Calu3 (cell line): ENCODE measurements at places on chromosomes 16 and 17. TPM values are rescaled to one million over a fixed set of nuclear protein-coding genes. Genes with fewer than 3 reads are reported as not detected.

GRCh38 chr17:75848523-75849278 is 4.5 kb upstream of the UNC13D start:
- peak; percentile 82 for DNase-seq

GRCh38 chr16:12688951-12689850 is 114.5 kb downstream of the CPPED1 start:
- no peak for DNase-seq

- DNase-seq = no peak
These were observed 2.6 kb upstream of the SLC16A3 start for GRCh38 chr17:82226146-82226808.

DNA sequence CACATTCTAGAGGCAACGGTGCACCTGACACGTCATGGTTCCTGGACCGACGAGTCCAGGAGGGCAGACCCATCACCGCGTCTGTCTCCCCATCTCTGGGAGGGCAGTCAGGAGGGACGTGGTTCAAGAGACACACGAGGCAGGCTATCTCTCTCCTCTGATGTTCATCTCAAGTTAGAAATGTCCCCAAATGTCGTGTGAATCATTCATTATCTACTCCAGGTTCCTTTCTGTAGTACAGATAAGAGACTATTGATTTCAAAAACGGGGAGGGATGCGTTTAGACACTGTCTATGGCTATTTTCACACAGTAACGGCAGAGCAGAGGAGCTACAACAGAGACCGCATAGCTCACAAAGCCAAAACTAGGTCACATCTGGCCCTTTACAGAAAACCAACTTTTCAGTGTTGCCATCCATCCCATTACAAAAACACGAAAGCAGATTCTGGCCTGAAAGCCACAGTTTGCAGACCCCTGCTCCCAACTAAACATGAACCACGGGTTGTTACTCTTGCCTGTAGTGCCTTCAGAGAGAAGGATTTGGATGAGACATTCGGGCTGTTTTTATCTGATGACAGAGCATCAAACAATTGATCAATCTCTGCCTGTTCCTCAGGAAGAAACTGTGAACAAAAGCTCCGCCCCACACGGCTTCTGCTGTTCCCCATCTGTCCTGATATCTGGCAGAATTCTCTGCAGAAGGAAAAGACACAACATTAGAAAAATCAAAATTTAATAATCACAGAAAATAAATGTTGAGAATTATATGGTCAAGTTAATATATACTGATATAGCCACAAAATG is 6.8 kb downstream of the MEAK7 start:
- DNase-seq = no peak

DNA sequence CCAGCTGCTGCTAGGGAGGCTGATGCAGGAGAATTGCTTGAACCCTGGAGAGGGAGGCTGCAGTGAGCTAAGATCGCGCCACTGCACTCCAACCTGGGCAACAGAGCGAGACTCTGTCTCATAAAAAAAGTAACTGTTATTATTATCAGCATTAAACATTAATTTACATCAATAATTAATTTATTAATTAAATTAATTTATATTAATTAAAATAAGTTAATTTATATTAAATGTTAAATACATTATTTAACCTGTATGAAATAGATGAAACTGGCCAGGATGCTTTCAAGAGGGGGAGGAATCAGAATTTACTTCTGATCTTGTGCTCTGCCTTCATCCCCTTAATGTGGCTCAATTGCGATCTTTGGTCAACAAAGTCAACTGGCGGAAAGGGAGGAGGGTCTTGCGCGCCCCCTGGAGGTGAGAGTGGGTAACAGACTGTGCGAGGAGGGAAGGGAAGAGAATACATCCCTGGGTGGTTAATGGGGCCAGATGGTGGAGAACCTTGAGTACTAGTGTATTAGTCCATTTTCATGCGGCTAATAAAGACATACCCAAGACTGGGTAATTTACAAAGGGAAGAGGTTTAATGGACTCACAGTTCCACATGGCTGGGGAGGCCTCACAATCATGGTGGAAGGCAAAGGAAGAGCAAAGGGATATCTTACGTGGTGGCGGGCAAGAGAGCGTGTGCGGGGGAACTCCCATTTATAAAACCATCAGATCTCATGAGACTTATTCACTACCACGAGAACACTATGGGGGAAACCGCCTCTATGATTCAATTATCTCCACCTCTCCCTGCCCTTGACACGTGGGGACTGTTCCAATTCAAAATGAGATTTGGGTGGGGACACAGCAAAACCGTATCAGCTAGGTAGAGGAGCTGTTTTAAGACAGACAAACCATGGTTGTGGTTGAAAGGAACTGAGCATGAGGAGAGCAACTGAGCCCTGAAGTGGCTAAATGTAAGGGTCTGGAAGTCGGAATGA is 15.7 kb upstream of the CPPED1 start:
- DNase-seq = peak; percentile 70

- DNase-seq = no peak
These were observed 68.8 kb downstream of the SHISA6 start for GRCh38 chr17:11309850-11310249.

DNA sequence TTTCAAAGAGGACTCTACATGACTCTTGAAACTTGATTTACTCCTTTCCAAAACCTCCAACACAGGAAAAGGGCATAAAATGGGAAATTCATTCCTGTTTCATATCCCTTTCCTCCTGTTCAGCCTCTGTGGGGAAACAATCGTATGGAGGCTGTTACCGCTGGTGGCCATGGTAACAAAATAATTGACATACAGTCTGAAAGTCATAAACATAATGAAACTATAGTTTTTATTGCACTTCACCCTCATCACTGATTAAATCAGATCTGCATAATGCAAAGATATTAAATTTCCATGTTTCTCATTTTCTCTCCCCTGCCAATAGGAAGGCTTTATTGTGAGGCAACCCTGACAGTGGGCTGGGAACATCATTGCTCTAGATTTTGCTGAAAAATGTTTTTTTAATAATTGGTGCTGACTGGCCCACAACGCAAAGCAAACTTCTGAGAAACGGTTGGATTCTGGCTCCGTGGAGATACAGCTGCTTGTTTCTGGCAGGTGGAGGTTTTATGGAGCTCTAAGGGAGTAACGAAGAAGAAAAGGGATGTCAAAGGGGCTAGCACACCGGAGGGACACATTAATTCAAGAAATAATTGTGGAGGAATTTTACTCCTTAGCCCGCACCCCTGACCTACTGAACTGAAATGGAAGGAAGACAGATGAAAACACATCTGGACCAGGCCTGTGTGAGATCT is 154.2 kb upstream of the SHISA6 start:
- DNase-seq = no peak

DNA sequence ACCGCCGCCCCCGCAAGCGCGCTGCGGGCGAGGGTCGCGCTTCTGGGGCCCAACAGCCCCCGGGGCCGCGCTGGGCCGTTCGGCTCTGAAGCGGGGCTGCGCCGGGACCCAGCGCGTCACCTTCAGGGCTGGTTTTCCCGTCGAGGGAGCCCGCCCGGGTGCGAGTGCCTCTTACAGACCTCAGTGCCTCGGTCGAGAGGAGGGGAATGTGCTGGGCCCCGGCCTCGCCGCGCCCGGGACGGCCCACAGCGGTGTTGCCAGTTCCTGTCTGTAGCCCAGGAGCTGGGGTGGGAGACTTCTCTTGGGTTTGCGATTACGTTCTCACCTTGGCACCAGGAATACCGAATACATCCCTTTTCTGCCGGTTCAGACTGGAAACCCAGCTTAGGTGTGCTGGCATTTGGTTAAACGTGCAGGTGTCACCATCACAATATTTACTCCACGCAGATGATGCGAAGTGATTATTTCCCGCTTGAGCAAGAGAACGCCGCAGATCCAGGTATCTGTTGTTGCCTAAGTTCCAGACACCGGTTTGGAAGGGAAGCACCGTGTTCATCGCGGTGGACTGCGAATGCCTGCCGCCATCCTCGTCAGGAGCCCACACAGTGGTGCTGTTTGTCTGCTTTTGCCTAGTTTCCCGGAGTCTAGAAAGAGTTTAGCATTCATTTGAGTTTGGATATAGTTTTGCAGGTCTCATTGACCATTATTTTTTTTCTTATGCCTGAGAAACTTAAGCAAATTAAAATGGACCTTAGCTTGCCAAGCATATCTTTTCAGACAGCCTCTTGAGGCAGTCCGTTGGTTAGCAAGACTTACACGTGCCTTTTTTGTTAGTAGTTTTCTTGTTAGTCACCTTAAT is 914 bp downstream of the MAP1LC3B start:
- peak; percentile 42 for DNase-seq

GRCh38 chr17:76585033-76585648 is 519 bp downstream of the ST6GALNAC2 start:
- peak; percentile 39 for DNase-seq

DNA sequence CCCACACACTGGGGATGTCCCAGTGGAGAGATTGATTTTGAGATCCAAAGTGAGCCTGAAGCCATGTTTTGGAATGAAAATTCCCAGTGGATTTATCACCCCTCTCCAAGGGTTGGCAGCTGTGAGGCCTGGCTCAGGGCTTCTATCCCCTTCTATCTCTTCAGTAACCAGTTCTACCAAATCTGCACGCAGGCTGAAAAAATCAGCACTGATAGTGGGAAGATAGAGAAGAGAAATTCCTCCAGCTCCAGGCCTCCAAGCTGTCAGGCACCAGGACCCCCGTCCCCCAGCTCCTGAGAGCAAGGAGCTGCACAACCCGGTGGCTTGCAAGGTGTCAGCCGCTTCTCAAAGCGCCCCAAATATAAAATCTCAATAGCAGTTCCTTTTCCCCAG is 1.0 kb downstream of the FLOT2 start:
- no peak for DNase-seq

GRCh38 chr17:82429824-82430223 is 11.4 kb upstream of the OGFOD3 start:
- no peak for DNase-seq

DNA sequence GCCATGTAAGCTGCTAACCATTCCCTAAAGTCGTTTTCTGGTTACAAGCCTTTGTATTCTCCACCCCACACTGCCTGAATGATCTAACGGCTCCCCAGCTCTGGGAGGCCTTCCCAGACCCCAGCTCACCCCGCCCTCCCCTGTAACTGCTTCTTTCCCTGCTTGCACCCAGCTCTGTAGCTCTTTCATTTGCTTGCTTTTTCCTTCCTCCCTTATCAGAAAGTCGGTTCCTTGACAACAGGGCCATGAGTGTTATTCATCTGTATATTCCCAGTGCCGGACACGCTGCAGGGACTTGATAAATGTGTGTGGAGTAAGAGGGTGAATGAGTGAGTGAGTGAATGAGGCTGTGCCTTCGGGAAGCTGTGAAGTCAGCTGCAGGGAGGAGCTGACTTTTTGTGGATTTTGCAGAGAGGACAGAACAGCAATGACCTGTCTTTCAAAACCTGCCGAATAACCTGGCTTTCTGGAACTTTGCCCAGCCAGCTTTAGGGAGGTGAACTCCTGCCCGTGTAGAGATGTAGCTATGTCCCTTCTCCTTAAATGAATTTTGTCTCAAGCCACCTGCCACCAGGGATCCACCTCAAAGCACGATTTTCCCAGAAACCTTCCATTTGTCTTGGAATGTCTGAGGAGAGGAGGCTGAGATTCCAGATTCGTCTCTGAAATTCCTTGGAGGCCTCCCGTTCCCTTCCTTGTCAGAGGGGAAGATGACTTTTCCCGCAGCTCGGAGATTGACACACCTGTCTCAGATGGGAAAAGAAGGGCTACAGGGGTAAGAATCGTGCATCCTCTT is 20.0 kb upstream of the CACNG4 start:
- DNase-seq = peak; percentile 21

DNA sequence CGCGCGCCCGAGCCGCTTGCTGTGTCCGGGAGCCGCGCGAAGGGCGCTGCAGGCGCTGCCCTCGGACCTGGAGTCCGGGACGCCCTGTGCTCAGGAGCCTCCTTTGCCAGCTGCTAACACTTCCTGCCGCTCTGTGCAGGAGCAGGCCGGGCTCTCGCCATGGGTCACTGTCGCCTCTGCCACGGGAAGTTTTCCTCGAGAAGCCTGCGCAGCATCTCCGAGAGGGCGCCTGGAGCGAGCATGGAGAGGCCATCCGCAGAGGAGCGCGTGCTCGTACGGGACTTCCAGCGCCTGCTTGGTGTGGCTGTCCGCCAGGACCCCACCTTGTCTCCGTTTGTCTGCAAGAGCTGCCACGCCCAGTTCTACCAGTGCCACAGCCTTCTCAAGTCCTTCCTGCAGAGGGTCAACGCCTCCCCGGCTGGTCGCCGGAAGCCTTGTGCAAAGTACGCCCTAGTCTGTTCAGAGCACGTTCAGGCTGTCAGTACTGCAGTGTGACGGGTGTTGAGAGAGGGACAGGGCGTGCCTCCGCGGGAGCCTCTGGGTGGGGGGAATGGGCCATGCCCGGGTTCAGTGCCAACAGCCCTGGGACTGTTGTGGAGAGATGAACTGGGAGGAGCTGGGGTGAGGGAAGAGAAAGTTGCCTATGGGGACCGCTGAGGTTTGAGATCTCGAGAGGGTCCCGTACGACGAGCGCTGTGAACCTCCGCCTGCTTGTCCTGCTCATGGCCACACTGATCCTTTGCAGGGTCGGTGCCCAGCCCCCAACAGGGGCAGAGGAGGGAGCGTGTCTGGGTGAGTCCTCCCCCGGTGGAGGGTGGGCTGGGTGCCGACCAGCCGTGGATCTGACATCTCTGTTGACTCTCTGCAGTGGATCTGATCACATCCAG is 1.3 kb downstream of the ZNF276 start:
- DNase-seq = peak; percentile 86

DNA sequence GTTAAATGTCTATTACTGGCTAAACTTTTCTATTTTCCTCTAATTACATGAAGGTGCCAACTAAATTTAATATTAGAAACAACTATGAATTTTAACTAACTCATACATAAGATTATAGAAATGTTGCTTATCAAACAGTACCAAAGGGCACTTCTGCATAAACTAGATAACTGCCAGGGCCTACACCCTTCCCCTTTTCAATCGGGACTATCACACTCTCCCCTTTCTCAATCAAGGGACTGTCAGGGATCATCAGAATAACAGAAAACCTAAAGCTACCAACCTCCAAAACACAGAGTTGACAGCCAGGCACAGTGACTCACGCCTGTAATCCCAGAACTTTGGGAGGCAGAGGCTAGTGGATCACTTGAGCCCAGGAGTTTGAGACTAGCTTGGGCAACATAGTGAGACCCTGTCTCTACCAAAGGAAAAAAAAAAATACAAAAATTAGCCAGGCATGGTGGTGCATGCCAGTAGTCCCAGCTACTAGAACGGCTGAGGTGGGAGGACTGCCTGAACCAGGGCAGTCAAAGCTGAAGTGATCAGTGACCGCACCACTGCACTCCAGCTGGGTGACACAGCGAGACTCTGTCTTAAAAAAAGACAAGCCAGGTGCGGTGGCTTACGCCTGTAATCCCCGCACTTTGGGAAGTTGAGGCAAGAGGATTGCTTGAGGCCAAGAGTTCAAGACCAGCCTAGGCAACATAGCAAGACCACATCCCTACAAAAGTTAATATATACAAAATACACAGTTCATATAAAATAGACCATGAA is 3.2 kb upstream of the PHLPP2 start:
- no peak for DNase-seq

DNA sequence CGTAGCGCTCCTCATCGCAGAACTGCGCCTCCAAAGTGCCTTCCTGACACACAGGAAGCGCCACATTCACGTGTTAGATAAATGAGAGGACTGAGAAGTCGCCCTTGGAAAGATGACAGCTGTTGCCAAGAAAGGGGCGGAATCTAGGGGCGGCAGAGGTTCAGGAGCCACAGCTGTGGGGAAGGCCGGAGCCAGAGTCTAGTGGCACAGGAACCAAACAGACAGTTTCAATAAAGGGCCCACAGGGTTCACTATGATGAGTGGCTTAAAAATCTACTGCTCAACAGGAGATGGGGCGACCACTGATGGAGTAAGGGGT is 4.7 kb downstream of the FLCN start:
- DNase-seq = no peak

GRCh38 chr17:77036136-77036840 is 104.5 kb upstream of the SEC14L1 start:
- no peak for DNase-seq

The UTS2R gene
- not detected in 2 replicates for total RNA-seq

The ZFHX3 gene
- 13.6 and 17.8 TPM in 2 replicates for total RNA-seq

The SDR42E2 gene
- total RNA-seq = not detected in 2 replicates

The TNP2 gene
- total RNA-seq = not detected in 2 replicates

The TP53TG3C gene
- total RNA-seq = not detected in 2 replicates

The AGRP gene
- not detected in 2 replicates for total RNA-seq
